ENCODE measurements at places on chromosomes 5 and 9. TPM values are rescaled to one million over a fixed set of nuclear protein-coding genes. Genes with fewer than 3 reads are reported as not detected.

STK32A gene
- total RNA-seq: 0.24 TPM

SEMA6A gene
- total RNA-seq: 3.4 TPM

C9orf50 gene
- 0.13 TPM for total RNA-seq

CFAP77 gene
- not detected for total RNA-seq

GPBP1 gene
- 56.5 TPM for total RNA-seq

TAF11L8 gene
- total RNA-seq: not detected

PTGER4 gene
- total RNA-seq: 6.5 TPM

C1QTNF2 gene
- 0.39 TPM for total RNA-seq

SPTLC1 gene
- total RNA-seq: 80.0 TPM

FGD3 gene
- total RNA-seq: not detected

MEIKIN gene
- total RNA-seq: not detected

TRMO gene
- 16.0 TPM for total RNA-seq

PTPRD gene
- 65.2 TPM for total RNA-seq

IFNA13 gene
- total RNA-seq: not detected

GRM6 gene
- total RNA-seq: not detected

PLPP1 gene
- total RNA-seq: 34.6 TPM

C5orf58 gene
- total RNA-seq: not detected

GFI1B gene
- total RNA-seq: not detected

DMRTA1 gene
- 0.26 TPM for total RNA-seq

SEMA4D gene
- total RNA-seq: 0.91 TPM

TTLL11 gene
- total RNA-seq: 1.9 TPM

SPINK13 gene
- not detected for total RNA-seq

SLC12A7 gene
- 26.0 TPM for total RNA-seq

SEC24A gene
- total RNA-seq: 28.6 TPM

PPP2R2B gene
- not detected for total RNA-seq

HAPLN1 gene
- total RNA-seq: 9.4 TPM

LCN1 gene
- total RNA-seq: not detected
